ENCODE measurements at places on chromosomes 3 and 15. TPM values are rescaled to one million over a fixed set of nuclear protein-coding genes. Genes with fewer than 3 reads are reported as not detected.

GRCh38 chr15:72423256-72423655 lies 25.2 kb downstream of the TMEM202 start:
- DNase-seq, result no peak

GRCh38 chr15:45186771-45187577 lies 792 bp downstream of the SHF start:
- no peak for DNase-seq

DNA sequence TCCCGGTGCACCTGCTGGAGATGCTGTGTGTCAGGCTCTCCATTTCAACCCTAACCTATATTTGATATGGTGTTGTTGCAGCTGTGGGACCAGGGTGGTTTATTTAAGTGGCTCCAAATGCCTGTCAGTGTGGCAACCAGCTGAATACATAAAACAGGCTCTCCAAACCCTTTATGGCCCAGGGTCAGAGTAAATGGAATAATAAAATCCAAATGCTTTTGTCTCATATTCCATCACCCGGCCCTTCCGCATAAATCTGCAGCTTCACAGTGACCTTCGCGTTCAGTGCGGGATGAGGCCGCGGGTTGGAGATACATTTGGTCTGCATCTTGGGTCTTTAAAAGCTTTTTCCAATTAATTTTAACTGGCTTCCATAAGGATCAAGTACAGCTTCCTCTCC lies 382.1 kb upstream of the NR2F2 start:
- peak; percentile 29 for DNase-seq

DNA sequence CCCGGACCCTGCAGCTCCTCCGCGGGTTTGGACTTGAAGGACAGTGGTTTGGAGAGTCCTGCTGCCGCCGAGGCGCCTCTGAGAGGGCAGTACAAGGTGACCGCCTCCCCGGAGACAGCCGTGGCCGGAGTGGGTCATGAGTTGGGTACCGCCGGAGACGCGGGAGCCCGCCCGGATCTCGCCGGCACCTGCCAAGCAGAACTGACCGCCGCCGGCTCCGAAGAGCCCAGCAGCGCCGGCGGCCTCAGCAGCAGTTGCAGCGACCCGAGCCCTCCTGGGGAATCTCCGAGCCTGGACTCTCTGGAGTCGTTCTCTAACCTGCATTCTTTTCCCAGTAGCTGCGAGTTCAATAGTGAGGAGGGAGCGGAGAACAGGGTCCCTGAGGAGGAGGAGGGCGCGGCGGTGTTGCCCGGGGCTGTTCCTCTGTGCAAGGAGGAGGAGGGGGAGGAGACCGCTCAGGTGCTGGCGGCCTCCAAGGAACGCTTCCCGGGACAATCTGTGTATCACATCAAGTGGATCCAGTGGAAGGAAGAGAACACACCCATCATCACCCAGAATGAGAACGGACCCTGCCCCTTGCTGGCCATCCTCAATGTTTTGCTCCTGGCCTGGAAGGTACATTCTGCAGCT lies 634 bp downstream of the MINDY2 start:
- peak; percentile 13 for DNase-seq

CNBP gene
- 370 TPM for total RNA-seq

ANKUB1 gene
- not detected for total RNA-seq

TGM4 gene
- 0.06 TPM for total RNA-seq

- no peak for DNase-seq
These were observed 365.1 kb upstream of the SLCO3A1 start for GRCh38 chr15:91488452-91488851.

- no peak for DNase-seq
These were observed 294.9 kb upstream of the ZNF385D start for GRCh38 chr3:22045882-22046281.

Measured in LHCN-M2 (cell line).